ENCODE measurements at places on chromosomes 5 and 9.

GRCh38 chr5:159678657-159679392, 237.5 kb upstream of the ADRA1B start:
- no peak for DNase-seq

DNA sequence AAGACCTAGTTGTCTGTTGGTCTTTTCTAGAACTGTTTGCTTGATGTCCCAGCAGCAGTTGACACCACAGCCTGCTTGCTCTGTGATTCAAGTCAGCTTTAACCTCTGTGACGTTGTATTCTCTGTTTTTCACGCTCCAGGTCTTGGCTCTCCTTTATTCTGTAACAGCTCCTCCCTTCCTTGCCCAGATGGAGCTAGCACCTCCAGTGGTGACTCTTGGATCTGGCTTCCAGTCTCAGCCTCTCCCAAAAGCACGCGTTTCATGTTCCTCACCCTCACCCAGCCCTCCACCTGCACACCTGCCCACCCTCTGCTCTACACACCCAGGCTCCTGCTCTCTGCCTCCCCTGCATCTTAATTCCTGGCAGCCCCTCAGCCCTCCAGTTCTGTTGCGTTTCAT, 50.6 kb downstream of the DMRT1 start:
- no peak for DNase-seq

- DNase-seq: no peak
Observed at GRCh38 chr5:39658866-39659265, 234.1 kb upstream of the DAB2 start.

- DNase-seq: peak; percentile 25
Observed at GRCh38 chr9:35972093-35972492, 14.1 kb upstream of the OR2S2 start.

DNA sequence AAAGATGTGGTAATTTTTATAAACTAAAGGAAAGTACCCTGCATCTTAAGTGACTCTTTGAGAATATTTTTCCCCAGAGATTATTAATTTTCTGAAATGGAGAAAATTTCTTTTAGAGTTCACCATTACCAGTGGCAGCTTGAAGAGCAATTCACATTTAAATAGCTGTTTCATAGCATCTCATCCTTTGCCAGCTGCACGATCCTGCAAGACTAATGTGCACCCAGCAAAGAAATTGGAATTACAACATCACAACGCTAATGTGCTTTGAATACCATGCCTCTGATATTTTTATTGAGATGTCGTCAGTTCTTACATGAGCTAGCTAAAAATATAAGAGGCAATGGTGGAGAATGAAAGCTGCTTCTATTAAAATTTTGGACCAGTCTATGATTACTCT, 423.5 kb downstream of the TAF11L14 start:
- DNase-seq: no peak

DNA sequence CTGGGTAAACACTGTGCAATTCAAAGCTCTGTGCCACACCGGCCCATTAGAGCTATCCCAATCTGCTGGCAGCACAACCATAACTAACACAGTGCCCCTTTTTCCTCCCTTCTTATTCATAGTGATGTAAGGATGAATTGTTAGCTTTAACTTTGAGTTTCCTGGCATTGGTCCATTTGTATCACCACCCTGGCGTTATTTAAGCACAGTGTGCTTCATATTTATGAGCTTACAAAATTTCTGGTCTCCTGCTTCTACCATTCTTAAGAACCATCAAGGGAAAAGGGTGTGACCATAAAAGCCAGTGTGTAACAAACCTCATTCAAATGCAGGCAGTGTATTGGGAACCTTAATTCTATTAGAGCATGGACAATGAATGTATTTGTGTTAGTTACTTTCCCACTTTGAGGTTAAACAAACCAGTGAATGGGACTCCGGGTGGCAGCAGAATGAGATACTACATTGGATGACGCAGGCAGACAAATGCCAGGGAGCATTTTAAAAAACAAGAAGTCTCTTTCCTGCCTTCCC, 222.6 kb downstream of the TMEM161B start:
- no peak for DNase-seq

- no peak for DNase-seq
Observed at GRCh38 chr5:124790895-124791732, 44.7 kb upstream of the ZNF608 start.

GRCh38 chr5:112419164-112419985, at the start of gene EPB41L4A:
Gene EPB41L4A (minus strand): TSS chr5:112419277. CDS start chr5:112419039, 238 bp downstream.
- DNase-seq: no peak

- no peak for DNase-seq
Observed at GRCh38 chr5:158869854-158870253, 229.9 kb downstream of the EBF1 start.
